ENCODE measurements at places on chromosomes 1 and 21. TPM values are rescaled to one million over a fixed set of nuclear protein-coding genes. Genes with fewer than 3 reads are reported as not detected.

OR2T2 gene
- 2.1 TPM for total RNA-seq

DNA sequence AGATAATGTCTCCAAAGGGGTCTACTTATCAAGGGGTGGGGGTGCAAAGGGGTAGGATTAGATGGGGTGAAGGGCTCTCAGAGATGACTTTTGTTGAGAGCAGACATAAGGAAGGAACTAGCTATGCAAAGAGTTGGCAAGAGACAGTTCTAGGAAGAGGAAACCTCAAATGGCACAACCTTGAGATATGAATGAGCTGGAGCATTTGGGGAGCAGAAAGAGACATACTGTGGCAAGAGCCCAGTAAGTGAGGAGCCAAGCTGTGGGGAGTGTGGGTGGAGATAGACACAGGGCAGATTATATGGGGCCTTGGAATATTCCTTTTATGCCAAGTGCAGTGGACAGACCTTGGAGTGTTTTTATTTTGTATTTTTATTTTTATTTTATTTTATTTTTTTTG, 84.8 kb upstream of the BTG3 start:
- ATAC-seq: no peak

- ATAC-seq: no peak
These were observed 486.3 kb downstream of the TTLL7 start for GRCh38 chr1:83512373-83513193.

GRCh38 chr1:47207803-47208373, 18.1 kb upstream of the PDZK1IP1 start:
- ATAC-seq: peak; percentile 1

- no peak for ATAC-seq
These were observed 16.3 kb downstream of the VPS45 start for GRCh38 chr1:150083907-150084306.

DNA sequence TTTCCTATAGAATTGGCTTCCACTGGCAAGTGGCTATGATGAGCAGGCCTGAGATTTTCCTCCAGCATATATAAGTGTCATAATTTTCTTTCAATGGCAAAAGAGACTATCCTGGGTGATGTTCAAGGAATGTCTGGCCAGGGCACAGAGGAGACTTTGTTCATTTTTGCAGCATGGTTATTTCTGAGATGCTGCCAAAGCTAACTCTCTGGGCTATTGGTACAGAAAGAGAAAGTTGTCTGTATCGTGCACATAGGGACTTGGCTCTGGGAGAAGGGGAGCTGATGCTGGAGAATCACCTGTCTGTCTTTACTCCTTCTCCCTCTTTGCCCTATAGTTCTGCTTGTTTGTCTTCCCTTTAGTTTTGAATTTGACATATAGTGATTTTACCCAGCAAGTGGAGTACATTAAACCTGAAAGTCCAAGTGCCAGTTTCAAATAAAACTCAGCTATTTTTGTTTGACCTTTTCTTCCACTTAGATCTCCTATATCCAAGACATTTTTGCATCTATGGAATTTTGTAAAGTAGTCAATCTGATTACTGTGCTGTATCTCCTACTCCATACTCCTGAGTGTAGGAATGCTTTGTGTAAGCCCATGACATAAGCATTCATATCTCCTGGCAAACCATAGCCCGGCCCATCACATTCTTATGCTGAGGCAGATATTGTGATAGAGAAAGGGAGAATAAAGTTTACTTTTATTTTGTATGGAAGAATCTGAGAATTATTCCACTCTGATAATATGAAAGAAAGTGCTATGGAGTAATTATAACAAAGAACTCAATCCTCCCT, 3.9 kb downstream of the FNDC7 start:
- ATAC-seq: no peak

FAM151A gene
- total RNA-seq: not detected

DNA sequence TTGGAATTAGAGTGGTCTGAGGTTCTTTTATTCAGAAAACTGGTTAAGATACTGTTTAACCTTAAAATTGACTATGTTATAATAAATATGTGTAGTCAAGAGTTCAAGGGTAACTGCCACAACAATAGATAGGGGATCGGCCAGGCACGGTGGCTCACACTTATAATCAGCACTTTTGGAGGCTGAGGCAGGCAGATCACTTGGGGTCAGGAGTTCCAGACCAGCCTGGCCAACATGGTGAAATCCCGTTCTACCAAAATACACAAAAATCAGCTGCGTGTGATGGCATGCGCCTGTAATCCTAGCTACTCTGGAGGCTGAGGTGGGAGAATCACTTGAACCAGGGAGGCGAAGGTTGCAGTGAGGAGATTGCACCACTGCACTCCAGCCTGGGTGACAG, 39.5 kb downstream of the PDC start:
- ATAC-seq: no peak

RALGPS2 gene
- total RNA-seq: 48.2 TPM

EDARADD gene
- total RNA-seq: 2.0 TPM
